NCI-H1105 treated with DMSO at 0.1 percent for 48 hours (cell line): ENCODE measurements at places on chromosomes 6 and 20.

DNA sequence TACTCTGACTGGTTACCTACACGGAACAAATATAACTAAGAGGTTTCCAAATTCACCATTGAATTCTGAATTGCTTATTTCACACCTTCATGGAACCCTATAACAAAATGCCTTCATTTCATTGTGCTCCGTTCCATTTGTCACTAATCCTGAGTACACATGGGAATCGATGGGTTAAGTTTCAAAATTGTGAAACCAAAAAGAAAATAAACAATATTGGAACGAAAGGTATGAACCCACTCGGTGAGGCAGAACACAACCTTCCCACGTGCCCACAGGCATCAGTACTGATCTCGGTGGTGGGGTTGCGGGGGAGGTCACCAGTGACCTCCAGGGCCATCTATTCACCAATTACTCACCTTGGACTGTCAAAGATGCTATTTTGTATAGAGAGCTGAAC, 34.0 kb downstream of the PLAGL1 start:
- no peak for DNase-seq

DNA sequence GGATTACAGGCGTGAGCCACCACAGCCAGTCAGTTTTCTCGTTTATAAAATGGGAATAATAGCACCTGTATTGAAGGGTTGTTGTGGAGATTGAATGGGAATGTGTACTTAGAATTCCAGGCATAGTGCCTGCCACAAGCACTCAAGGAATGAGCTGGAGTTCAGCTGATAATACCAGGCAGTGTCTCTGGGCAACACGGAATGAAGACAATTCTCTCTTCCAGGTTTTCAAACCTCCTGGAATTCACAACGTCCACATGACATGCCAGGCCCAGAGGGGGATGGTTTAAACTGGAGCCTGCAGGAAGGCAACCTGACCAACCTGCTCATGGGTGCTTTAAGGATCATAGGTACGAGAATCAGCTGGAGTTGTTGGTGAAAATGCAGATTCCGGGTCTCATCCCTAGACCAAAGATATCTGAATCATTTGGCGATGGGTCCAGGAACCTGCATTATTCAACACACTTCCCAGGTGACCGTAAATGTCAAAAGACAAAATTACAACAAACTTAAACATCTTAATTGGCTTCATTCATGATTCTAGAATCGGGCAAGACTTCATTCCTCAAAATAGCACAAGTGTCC, 1.9 kb upstream of the PTPN1 start:
- DNase-seq, result no peak

GRCh38 chr6:156984178-156984738, 207.1 kb downstream of the ARID1B start:
- DNase-seq, result no peak

DNA sequence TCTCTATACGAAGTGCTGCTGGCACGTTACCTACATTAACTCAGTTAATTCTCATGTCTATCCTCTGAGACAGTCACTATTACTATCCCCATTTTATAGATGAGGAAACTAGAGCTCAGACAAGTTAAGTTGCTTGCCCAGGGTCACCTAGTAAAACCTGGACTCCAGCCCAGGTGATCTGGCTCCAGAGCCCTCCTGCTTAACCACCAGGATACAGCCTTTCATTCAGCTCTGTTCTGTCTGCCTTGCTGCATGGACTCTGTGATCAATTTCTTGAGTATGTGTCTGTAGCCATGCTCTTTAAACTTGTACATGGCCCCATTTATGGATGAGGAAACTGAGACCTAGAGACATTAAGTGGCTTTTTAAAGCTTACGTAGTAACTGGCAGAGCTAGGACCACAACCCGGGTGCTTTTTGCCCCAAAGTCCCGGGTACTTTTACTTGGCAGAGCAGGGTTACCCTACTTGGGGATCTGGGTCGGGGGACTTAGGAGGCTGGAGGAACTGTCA, 4.7 kb downstream of the CDKN1A start:
- DNase-seq, result no peak

DNA sequence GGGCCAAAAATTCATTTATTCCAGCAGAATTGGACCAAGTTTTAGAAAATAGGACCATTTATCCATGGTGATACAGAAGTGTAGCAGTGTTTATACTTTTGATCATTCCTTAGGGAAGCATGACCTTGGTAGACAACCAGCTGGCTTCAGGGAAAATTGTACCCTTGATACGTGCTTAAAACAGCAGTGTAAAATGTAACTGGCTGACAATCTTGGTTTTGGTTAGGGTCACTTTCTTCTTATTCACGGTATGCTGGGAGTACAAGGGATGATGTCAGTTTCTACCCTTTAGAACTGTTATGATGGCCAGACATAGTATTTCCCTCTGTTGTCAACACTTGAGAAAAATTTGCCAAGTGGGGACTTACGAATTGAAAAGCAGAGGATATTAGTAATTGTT, 157.1 kb downstream of the BCKDHB start:
- no peak for DNase-seq

DNA sequence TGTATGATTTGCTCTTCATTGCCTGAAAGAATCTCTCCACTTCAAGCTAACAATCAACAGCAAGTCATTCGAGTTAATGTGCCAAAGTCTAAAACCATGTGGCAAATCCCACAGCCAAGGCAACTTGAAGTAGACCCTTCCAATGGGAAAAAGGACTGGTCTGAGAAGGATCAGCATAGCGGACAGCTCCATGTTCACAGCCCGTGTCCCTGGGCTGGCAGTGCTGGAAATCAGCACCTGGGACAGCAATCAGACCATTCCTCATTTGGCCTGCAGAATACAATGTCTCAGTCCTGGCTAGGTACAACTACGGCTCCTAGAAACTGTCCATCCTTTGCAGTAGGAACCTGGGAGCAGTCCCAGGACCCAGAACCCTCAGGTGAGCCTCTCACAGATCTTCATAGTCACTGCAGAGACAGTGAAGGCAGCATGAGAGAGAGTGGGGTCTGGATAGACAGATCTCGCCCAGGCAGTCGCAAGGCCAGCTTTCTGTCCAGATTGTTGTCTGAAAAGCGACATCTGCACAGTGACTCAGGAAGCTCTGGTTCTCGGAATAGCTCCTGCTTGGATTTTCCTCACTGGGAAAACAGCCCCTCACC, 1.1 kb downstream of the GJA10 start:
- DNase-seq, result no peak

GRCh38 chr6:122650403-122650802, 40.2 kb downstream of the PKIB start:
- no peak for DNase-seq

DNA sequence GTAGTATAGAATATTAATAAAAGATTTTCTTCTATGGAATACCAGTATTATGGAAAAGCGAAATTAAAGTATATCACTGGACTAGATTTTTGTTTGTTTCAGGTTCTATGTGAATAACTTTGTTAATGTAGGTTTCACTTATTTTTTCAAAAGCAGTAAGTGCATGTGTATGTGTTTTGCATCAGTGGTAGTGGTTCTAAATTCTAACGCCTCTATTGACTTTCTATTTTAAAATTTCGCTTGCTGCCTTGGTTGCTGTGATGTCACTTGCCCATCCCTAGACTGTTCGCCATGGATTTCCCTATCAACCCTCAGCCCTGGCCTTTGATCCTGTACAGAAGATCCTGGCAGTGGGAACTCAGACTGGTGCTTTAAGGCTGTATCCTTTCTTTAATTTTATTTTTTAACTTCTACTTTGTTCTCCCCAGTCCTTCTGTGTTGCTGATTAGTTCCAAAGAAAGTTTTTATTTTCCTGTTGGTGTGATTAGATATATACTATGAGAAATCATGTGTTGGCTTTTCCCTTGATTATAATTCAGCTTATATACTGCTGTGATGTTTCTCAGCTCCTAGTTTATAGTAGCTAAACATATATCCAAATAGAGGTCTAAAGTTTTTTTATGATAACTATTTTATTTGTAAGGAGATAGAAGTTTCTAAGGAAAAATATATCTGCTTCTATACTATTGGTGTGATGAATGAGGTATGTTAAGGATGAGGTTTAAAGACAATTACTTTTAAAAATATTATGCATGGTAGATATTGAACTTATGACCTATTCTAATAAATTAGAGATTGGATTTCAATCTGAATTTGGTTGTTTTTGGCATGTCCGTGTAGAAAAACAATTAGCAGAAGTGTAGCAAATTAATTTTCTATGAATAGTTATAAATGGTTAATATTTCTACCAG, 1.7 kb downstream of the STXBP5 start:
- no peak for DNase-seq

DNA sequence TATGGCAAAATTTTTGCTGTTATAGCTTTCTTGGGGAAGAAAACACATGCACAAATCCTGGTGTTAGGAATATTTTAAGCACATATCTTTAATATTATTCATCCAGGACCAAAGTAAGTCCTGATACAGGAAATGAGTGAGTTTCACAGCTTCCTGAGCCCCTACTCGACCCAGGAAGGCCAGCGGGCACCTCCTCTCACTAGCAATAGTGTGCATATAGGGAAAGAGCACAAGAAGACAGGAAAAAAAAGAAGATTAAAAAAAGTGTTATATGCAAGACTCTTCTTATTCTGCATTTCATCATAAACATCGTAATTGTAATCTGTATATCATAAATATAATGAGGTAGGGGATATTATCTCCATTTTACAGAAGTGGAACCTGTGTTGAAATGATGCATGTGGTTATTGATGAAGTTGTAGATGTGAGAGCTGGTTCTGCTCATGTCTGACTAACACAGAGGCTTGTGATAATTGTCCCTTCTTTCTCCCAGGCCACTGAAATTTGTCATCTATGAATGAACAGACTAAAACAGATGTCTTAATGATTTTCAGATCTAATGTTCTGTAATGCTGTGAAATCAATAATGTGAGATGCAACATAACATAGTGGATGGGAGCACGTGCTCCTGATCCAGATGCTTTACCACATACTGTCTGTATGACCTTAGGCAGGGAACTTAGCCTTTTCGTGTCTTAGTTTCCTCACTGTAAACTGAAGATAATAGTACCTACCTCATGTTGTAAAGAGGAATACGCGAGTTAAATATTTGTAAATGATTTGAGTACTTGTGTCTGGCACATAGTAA, 101.2 kb downstream of the MYO6 start:
- DNase-seq, result no peak

GRCh38 chr6:31139599-31139998, 733 bp upstream of the PSORS1C2 start:
- no peak for DNase-seq

DNA sequence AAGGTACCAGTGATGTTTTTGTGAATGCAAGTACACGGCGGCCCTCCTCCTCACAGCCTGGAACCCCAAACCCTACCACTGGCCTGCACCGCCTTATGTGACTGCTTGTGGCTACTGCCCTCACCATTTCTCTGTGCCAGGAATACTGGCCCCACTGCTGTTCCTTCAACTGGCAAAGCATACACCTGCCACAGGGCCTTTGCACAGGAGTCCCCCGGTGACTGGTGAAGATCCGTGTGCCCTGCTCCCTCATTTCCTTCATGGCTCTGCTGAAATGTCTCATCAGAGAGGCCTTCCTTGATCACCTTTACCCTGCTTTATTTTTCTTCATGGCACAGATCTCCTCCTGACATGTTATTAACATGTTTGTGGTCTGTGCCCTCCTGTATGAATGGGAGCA, 53.8 kb downstream of the FOXC1 start:
- no peak for DNase-seq
